ENCODE measurements at places on chromosomes 6 and 20. TPM values are rescaled to one million over a fixed set of nuclear protein-coding genes. Genes with fewer than 3 reads are reported as not detected.
A peak's percentile ranks its signal among the peaks of the same experiment; 100 is the strongest.

GRCh38 chr20:20220134-20220533, 147.8 kb upstream of the INSM1 start:
- no peak overlapping the region for H3K4me3 ChIP-seq
- H3K27ac ChIP-seq = no peak overlapping the region
- no peaks in the 10 kb centered on the region for H3K4me1 ChIP-seq
- H3K27me3 ChIP-seq = no peaks in the 10 kb centered on the region
- DNase-seq = no peak

- no peak overlapping the region for H3K4me3 ChIP-seq
- H3K4me1 ChIP-seq = peaks cover 40% of the 10 kb centered on the region
- H3K27ac ChIP-seq = peak overlapping the region; percentile 72
- DNase-seq = peak; percentile 72
These were observed 25.6 kb downstream of the WRNIP1 start for GRCh38 chr6:2790588-2791449.

GRCh38 chr6:40125680-40126394, 191.6 kb upstream of the MOCS1 start:
- no peaks in the 10 kb centered on the region for H3K4me1 ChIP-seq
- DNase-seq = no peak
- no peaks in the 10 kb centered on the region for H3K36me3 ChIP-seq
- no peaks in the 10 kb centered on the region for H3K27me3 ChIP-seq

GRCh38 chr20:44028003-44028730, 113.5 kb downstream of the TOX2 start:
- peak; percentile 72 for DNase-seq
- H3K4me1 ChIP-seq = no peaks in the 10 kb centered on the region
- no peak overlapping the region for H3K27ac ChIP-seq
- no peaks in the 10 kb centered on the region for H3K27me3 ChIP-seq
- no peaks in the 10 kb centered on the region for H3K36me3 ChIP-seq
- no peak overlapping the region for H3K4me3 ChIP-seq

GRCh38 chr6:144725736-144726522, 440.8 kb downstream of the UTRN start:
- no peaks in the 10 kb centered on the region for H3K36me3 ChIP-seq
- H3K27me3 ChIP-seq = no peaks in the 10 kb centered on the region
- H3K4me1 ChIP-seq = no peaks in the 10 kb centered on the region
- DNase-seq = no peak
- H3K27ac ChIP-seq = no peak overlapping the region

The DUSP15 gene
- 2.5 TPM for total RNA-seq

Measured in vagina (tissue), 2 donors.